Mesothelial cell of epicardium (in vitro differentiated cells): ENCODE measurements at places on chromosomes 5 and 9. TPM values are rescaled to one million over a fixed set of nuclear protein-coding genes. Genes with fewer than 3 reads are reported as not detected.

DNA sequence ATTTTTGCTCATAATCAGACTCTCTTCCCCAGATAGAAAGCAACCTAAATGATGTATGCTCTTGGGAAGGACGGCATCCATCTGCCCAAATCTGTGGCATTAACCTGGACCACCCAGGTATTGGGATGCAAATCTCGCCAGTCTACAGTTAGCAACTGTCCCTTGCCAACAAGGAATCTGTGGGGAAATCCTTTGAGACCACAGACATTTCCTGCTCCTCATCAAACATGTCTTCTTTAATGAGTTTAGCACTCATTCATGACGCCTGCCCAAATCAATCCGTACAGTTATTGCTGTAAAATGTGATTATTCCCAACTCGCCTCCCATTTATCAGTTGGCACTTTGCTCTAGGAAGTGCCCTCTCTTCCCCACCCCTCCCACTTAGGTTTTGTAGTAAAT lies 7.8 kb downstream of the ROR2 start:
- peaks cover 34% of the 10 kb centered on the region for H3K4me1 ChIP-seq
- no peak overlapping the region for H3K4me3 ChIP-seq
- no peak overlapping the region for H3K27ac ChIP-seq
- no peak for DNase-seq

DNA sequence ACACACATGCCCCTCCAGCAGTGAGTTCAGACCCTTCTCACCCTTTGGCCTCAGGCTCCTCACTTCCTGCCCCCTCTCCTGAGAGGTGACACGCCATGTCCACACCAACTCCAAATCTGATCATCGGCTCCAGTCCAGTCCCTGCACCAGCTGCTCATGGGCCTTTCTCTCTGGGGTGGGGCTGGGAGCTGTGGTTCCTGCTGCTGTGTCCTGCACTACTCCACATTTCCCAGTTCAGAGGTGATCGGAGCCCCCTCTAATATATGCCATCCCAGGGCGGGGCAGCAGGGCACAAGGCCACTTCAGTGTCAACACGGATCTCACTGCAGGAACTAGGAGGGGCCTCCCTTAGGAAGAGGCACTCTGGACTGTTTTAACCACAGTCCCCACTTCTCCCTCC lies 91.5 kb downstream of the ADAMTS2 start:
- no peak overlapping the region for H3K27ac ChIP-seq
- no peaks in the 10 kb centered on the region for H3K4me1 ChIP-seq
- DNase-seq: peak; percentile 19
- no peaks in the 10 kb centered on the region for H3K27me3 ChIP-seq
- H3K4me3 ChIP-seq: no peak overlapping the region

DNA sequence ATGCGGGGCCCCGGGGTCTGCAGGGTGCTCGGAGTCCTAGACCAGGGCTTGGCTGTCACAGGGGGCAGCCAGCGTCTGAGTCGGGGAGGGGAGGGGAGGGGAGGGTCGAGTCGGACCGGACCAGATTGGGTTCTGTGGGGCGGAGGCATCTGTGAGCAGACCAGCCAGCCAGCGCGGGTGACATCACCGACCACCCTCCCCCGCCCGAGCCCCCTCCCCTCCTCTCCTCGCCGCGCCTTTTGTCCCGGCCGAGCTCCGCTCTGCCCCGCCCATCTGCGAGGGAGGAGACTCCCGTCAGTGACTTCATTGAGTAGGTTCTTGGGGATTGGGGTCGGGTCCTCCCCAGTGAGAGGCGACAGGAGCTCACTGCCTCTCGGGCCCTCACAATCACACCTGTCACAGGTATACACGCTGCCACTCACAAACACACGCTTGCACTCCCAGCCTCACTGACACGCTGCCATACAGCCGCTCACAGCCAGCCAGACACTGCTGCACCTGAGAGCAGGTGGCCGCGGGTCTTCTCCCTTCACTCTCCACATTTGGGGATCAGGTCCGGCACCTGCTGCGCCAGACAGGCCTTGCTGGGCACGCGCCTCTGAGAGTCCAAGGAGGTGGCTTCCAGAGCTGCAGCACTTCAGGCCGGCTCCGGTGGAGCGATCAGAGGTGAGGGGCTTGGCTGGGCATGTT lies 546 bp downstream of the DNAJB5 start:
- H3K27me3 ChIP-seq: peaks cover 3% of the 10 kb centered on the region
- peak; percentile 62 for DNase-seq
- peak overlapping the region; percentile 93 for H3K4me3 ChIP-seq
- peaks cover 49% of the 10 kb centered on the region for H3K4me1 ChIP-seq

GRCh38 chr5:108024986-108025385 lies 354.2 kb upstream of the EFNA5 start:
- H3K36me3 ChIP-seq: no peaks in the 10 kb centered on the region
- DNase-seq: no peak
- H3K4me1 ChIP-seq: peaks cover 17% of the 10 kb centered on the region
- no peak overlapping the region for H3K27ac ChIP-seq

The DDX4 gene
- total RNA-seq: 0.18 TPM in 1 of 3 replicates, not detected in the others
